ENCODE measurements at places on chromosomes 2 and 18.

- no peak for DNase-seq
Observed at GRCh38 chr2:8580316-8581233, 101.3 kb upstream of the ID2 start.

DNA sequence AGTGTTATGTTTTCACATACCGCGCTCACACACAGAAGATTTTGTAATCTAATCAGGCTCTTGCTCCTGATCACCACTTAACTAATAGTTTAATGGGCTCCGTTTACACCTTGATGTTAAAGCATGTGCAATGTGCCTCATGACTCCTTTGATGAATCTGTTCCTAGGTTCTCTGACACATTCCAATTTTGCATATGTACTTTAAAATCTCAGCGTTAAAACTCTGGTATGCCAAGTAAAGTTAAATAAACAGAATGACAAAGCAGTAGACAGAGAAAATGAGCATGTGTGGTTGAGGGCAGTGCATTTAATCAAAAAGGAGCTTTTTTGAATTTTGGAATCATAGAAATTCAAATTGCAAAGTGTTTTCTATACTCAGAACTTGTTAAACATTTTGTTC lies 96.4 kb downstream of the TCF4 start:
- no peak for DNase-seq

DNA sequence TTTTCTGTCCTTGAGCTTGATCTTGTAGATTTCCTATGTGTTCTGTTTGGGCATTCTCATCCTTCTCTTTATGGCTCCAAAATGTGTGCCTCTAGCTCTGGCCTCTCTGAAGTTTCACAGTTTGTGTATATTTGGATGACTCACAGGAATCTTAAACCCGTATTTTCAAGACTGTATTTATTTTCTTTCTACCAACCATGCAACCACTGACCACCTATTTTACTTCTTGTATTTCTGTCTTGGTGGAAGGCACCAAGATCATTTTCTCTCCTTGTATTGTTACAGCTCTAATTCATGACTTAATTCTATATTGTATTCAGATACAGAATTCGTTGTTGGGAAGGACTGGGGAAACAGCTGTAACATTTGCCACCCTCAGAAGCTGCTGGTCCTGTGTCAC lies 39.5 kb downstream of the ACSL3 start:
- DNase-seq: no peak

DNA sequence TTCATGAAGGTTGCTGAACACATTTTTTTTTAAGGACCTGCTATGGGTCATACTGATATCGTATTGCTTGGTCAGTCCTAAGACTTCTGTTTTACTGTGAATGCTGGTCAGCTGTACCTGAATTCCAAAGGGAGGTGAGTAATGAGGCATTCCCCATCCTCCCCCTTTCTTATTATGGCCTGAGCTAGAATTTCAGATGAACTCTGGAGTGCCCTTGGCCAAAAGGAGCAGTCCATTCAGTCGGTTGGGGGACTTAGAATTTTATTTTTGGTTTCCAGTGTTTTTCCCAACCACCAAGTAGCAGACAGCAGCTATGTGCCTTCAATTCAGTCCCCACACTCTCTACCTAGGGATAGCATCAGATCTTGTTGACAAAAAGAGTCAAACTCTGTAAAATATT lies 26.9 kb upstream of the PDCL3 start:
- no peak for DNase-seq

- no peak for DNase-seq
Observed at GRCh38 chr2:8559805-8560204, 122.1 kb upstream of the ID2 start.

DNA sequence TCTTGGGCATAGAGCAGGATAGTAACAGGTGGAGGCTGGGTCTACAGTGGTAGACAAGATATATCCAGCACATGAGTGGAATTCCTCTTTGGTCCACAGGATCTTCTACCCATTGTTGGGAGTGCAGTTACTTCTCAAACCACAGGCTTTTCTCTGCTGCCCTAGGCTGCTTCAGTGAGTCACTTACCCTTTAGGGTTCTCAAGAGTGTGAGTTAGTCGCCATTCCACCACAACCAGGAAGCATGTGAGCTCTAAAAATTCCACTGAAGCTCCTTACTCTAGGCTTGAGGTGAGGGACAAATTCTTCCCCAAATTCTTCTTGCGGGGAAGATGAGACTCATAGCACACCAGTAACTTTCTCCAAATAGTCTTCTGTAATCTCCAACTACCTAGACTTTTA lies 189.4 kb downstream of the PLCL1 start:
- DNase-seq: no peak

- DNase-seq: no peak
Observed at GRCh38 chr2:46841621-46842020, 74.0 kb downstream of the MCFD2 start.

GRCh38 chr18:48920408-48921038 lies 30.2 kb downstream of the SMAD7 start:
- DNase-seq: no peak

DNA sequence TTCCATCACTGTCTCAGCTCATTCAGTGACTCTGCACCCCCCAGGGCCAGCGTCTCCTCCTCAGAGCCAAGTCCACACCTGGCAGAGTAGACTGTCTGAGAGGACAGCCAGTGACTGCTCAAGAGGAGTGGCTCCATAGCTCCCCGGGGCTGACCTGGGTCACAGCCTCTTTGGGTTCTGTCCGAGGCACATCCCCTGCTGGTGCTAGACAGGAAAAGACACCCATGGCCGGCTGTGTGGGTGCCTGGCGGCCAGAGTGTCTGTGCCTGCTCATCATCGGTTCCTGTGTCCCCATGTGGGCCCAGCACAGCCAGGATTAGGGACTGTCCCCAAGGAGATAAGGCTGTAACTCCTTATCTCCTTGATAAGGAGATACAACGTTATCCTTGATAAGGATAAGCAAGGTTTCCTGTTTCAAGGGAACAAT lies 3.5 kb upstream of the CROCC2 start:
- no peak for DNase-seq

- DNase-seq: no peak
Observed at GRCh38 chr2:187549193-187549592, 5.0 kb downstream of the TFPI start.

GRCh38 chr2:70831861-70832260 lies 3.8 kb downstream of the CD207 start:
- no peak for DNase-seq

DNA sequence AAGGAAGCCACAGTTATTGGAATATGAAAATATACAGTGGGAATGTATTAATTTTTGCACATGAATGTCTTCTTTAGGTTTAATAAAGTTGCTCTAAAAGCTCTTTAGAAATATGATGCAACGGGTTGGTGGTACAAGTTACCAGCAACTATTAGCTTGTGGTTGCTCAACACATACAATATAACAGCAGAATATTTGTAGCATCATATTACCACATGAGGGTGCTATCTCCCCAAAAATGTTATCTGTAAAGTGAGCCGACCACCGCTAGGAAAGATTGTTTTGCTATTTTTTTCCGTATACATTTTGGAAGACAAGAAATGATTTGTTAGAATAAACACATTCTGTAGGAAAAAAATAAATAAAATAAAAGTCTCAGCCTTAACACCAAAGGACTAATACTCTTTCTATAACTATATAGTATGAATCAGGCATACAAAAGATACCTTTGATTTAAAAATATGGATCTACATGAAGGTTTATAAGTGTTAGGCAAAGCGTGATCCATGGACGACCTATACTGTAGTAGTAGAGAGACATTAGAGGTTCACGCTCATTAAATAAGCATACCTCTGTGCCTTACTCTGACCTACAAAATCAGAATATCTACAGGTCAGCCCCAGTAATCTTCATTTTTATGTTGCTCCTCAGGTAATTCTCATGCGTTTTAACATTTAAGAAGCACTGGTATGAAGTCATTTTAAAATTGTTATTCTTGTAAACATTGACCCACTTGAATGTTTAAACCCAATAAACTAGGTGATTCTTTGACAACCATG lies 1110.6 kb upstream of the ACVR2A start:
- no peak for DNase-seq

GRCh38 chr2:236161531-236161930 lies 6.7 kb downstream of the GBX2 start:
- no peak for DNase-seq

- no peak for DNase-seq
Observed at GRCh38 chr2:214481204-214481603, 70.3 kb downstream of the VWC2L start.

- DNase-seq: no peak
Observed at GRCh38 chr2:16487686-16488085, 177.9 kb downstream of the CYRIA start.

- DNase-seq: no peak
Observed at GRCh38 chr18:5175378-5175777, 21.7 kb downstream of the AKAIN1 start.

DNA sequence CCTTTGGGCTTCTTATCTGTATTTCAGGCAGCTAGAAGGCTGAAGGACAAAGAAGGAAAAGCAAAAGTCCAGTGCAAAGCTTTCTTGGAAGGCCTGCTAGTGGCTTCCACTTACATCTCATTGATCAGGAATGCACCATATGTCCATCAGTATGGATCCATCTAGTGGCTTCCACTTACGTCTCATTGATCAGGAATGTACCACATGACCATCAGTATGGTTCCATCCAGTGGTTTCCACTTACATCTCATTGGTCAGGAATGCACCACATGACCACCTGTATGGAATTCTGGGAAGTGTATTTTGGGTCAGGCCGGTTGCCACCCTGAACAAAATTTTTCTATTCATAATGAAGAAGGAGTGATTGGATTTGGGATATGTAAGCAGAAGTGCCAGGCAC lies 70.6 kb downstream of the LYPD6 start:
- no peak for DNase-seq

GRCh38 chr2:72012886-72013574 lies 134.6 kb downstream of the CYP26B1 start:
- DNase-seq: no peak

DNA sequence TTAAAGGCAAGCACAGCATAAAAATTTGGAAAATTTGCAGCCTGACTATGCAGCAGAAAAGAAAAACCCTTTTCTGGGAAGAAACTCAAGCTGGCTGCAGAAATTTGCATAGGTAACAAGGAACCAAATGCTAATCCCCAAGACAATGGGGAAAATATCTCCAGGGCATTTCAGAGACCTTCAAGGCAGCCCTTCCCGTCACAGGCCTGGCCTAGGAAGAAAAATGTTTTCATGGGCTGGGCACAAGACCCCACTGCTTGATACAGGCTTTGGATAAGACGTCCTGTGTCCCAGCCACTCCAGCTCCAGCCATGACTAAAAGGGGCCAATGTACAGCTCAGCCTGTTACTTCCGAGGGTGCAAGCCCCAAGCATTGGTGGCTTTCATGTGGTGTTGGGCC lies 717.6 kb downstream of the TDRD15 start:
- no peak for DNase-seq

GRCh38 chr2:100235581-100235980 lies 86.7 kb downstream of the LONRF2 start:
- DNase-seq: no peak

DNA sequence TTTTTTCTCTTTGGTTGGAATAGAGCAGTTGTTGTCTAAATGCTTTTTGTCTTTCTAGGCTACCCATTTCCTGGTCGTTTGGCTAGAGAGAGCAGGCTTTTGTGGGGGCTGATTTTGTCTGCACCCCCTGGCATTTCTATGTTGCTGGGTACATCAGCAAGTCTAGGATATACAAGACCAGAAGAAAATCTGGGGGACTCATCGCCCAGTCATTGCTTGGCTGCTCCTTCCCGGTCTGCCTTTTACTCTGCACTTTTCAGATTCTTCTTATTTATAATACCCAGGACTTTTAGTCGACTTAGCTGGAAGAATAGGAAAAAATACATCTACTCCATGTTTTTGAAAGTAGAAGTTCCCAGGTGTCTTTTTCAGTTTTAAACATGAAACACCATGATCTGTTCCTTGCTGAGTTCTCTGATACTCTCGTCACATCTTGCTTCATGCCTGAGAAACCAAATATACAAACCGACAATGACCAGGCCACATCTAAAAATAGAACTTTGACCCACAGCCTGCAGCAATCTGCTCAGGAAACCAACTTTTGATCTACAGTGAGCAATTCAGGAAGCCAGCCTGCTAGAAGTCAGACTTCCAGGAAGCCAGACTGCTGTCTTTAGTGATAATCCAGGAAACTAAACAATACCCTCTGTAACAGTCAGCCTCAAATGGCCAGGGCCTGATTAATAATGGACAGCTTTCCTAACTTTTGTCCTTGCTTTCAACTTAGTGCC lies 163.8 kb upstream of the MEX3C start:
- no peak for DNase-seq

DNA sequence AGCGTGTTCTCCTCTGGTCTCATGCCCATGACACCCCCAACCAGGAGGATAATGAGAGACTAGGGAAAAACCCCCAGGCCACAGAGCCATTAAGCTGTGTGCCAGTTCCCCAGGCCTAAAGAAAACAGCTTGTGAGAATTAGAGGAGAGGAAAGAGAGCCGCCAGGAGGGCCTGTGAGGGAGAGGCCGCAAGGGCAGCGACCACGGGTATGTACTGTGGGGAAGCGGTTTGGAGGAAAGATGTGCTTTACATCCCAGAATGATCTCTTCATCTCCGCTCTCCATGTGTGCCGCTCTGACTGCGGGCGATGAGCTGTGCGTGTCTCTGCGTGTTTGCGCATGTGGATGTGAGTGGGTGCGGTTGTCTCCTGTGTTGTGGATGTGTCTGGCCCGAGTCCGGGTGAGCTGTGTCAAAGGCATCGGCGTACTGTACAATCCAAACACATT lies 82.9 kb downstream of the DYSF start:
- DNase-seq: no peak

GRCh38 chr2:51068237-51068636 lies 36.3 kb upstream of the NRXN1 start:
- DNase-seq: no peak

GRCh38 chr2:35973132-35973736 lies 382.3 kb upstream of the CRIM1 start:
- DNase-seq: no peak

- DNase-seq: no peak
Observed at GRCh38 chr2:240913810-240914644, 7.9 kb downstream of the CROCC2 start.

DNA sequence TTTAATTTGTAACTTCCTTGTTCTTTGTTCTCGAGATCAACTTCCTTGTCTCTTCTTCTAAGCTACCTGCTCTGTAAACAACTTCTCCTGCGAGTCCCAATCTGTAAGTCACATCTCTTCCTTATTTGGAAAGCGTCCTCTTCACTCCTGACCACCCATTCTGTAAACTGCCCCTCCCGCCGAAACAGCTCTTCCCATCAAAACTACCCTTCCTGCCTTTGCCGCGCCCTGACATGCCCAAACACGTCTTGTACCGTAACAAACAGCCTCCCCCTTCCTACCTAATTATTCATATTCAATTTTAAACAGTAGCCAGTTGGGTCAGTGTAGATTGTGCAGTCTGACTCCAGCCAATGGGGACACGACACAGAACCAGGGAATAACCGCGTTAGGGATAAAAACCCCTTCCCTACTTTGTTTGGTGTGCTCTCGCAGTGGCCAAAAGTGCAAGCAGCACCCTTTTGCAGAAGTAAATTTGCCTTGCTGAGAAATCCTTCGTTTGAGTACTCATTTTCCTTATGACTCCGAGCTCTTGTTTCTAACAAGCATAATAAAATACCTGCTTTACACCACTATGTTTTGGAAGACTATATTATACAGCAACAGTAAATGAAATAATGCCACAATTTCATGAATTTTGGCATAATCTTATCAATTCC lies 39.8 kb downstream of the PIAS2 start:
- no peak for DNase-seq

- no peak for DNase-seq
Observed at GRCh38 chr2:11237122-11237521, 81.9 kb downstream of the SLC66A3 start.

- DNase-seq: no peak
Observed at GRCh38 chr18:8253944-8254343, 355.3 kb upstream of the RAB12 start.

Data from NCI-H1048 (cell line).